ENCODE measurements at places on chromosomes 13 and 19.
A peak's percentile ranks its signal among the peaks of the same experiment; 100 is the strongest.

GRCh38 chr13:67650471-67650870, 420.3 kb upstream of the PCDH9 start:
- no peak for DNase-seq

GRCh38 chr19:31461814-31462539, 112.7 kb upstream of the TSHZ3 start:
- DNase-seq: no peak

DNA sequence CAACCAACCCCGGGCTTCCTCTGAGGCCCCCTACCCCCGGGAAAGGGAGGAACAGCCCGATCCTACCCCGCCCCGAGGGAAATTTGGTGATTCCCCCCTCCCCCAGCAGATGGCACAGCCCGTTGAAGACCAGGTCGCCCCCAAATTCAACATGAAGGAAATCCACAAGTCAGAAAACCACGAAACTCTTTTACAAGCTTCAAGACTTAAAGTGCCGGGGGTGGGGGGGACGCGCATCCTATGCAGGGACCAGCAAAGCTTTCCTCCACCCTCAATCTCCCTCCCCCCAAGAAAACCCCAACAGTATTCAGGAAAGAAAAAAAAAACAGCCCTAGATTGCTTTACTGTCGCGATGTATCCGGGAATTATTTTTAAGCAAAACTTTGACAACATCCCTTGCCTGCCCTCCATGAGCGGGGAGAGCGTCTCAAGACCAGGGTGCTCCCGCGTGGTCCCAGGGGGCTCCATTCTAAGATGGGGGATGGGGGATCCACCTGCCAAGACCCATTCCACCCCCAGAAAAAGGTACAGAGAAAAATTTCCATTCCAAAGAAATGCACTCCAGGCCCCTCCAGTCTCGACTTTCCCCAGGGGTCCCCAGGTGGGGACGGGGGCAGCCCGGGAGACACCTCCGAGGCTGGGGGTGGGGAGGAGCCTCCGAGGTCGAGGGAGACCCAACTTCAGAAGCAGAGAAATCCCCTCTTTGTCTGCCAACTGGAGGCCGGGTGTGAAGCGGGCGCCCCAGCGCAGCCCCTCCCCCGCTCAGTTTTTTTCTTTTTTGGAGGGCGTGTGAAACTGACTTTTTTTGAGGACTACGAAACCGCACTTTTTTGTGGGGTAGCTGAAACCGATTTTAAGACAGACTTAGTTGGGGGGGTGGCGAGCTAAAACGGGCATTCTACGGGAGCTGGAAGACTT, 1.5 kb downstream of the TCF3 start:
- peak; percentile 36 for DNase-seq

GRCh38 chr13:50226515-50227155, 211.4 kb downstream of the KCNRG start:
- DNase-seq: no peak

GRCh38 chr13:74795526-74795925, 661.3 kb upstream of the KLF12 start:
- no peak for DNase-seq

- DNase-seq: peak; percentile 13
Observed at GRCh38 chr13:99124794-99125316, 75.8 kb upstream of the UBAC2 start.

- DNase-seq: no peak
Observed at GRCh38 chr13:72973234-72973633, 85.6 kb upstream of the KLF5 start.

GRCh38 chr19:21308773-21309172, 20.4 kb downstream of the ZNF708 start:
- DNase-seq: no peak

DNA sequence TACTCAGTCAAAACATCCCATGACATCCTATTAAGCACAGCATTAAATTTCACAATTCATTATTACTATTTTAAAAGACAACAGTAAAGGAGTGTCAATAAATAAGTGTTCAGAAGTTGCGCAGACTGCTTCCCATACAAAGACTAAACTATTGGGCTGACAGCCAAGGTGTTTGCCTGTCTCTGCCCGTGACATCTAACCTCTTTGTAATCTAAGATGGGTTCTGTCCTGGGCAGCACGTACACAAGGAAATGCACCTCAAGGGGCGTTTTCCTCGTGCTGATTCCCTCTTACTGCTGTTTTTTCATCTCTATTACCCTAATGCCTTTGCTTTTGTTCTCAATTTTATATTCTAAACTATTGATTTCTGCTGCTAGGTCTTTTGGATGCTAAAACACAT, 216.3 kb downstream of the NHLRC3 start:
- no peak for DNase-seq

DNA sequence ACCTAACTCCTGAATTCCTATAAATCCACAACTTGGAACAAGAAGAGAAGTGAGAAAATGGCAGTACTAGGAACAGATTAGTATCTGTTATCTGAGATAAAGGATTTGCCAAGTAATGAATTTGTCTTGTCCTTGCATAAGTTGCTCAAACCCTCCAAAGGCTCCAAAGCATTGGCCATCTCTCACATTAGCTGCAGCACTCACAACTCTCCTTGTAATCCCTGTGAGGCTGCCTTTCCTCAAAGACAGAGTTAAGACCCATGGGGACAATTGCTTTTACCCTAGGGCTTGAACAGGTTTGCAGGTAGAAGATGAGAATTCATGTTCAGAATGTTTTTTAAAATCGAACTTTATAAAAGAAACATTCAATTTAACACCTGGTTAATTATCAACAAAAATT, 1702.2 kb downstream of the EFNB2 start:
- no peak for DNase-seq

GRCh38 chr13:31311921-31312320, 112.1 kb downstream of the B3GLCT start:
- DNase-seq: no peak

DNA sequence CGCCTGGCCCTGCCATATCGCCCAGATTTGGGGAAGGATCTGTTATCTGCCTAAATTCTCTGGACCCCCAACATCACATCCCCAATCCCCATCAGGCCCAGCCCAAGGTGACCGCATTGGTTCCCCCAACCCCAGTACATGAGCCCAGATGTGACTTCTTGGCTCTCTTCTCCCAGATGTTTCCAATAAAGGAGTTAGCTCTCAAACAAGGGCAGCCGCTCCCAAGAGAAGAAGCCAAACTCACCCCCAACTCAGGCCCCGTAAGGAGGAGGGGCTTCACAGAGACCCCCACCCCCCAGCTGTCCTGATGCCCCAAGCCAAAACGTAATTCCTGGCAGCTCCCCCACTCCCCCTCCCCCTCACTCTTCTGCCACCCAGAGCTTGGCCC, 6.9 kb downstream of the FBN3 start:
- no peak for DNase-seq

GRCh38 chr13:99528547-99528946, 27.3 kb downstream of the TM9SF2 start:
- DNase-seq: no peak

DNA sequence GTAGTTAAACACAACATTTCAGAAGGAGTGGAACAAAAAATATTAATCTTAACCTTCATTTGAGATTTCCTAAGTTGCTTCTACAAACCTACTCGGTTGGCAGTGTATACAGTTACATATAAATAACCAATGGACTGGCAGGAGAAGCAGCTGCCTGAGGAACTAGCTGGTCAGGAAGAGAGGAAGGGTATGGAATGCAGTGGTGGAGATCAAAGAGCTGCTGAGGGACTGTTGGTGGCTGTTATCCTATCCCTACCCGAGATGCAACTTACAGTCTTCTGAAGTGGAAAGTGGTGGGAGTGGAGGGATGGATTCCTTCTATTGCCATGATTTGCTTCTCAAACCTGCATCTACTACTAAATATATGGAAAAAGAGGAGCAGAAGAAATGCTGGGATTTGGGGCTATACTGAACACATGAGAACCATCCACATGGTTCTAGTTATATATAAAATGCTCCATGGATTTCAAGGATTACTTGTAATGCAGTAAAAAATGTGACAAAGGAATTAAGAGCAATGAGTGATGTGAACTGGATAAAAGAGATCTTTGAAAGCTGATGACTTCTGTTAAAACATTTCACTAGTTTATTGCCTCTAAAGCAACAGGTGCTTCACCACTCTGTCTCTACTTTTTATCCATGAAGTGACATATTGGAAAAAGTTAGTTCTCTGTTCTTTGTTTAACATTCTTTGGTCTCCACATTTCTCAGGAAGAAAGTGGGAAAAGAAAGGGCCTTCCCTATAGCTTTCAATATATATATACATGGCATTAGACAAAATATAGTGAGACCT, 29.9 kb downstream of the MICU2 start:
- no peak for DNase-seq

GRCh38 chr13:77611068-77611467, 75.6 kb downstream of the SCEL start:
- no peak for DNase-seq

GRCh38 chr19:10766671-10767201, 48.9 kb downstream of the DNM2 start:
- DNase-seq: no peak

DNA sequence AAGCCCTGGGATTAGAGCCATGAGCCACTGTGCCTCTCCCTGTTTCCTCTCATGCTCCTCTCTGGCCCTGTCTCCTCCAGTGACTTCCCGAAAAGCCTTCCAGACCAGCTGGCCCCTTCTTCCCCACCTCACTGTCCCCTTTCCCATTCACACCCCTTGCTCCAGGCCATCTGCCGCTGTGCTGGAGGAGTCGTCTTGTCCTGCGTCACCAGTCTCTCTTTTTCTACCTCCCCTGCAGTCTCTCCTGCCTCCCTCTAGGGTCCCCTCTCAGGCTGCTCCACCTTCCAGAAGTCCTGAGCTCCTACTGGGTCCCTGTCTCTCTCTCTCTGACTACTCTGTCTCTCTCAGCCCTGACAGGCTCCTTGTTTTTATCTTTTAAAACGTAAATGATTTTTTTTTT, 5.3 kb upstream of the FFAR1 start:
- DNase-seq: no peak

- DNase-seq: no peak
Observed at GRCh38 chr19:3456925-3457527, 23.3 kb downstream of the SMIM24 start.

DNA sequence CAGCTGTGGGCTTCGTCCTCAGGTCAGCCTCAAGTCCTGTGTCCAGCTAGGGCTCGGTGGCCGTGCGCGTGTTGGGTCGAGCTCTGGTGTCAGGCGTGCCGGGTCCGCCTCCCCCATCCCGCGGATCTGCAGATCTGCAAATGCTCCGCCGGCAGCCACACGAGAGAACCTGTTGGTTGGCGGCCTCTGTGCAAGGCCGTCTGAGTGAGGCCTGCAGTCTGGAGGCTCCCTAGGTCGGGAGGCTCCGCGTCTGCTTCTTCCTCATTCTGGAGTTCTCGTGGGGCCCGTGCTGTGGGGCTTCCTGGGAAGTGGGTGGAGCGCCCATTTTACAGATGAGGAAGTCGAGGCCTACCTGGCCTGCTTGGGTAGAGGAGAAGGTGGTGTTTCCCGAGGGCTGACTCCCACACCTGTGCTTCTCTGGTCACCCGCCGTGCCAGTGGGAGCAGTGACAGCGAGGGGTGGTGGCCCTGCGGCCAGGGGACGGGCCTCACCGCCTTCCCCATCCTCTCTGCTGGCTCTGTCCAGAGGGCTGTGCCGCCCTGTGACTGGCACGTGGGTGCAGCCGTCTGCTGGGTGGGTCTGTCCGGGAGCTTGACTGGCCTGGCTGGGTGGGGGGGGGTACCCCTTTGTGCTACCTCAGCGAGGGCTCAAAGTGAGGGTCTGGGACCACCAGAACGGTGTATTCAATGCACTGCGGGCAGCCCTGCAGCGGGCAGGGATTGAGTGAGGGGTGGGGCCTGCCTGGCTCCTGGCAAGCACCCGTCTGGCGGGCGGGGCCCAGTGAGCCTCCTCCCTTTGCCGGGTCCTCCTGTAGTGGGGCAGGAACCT, 3.3 kb downstream of the CSNK1G2 start:
- DNase-seq: no peak

DNA sequence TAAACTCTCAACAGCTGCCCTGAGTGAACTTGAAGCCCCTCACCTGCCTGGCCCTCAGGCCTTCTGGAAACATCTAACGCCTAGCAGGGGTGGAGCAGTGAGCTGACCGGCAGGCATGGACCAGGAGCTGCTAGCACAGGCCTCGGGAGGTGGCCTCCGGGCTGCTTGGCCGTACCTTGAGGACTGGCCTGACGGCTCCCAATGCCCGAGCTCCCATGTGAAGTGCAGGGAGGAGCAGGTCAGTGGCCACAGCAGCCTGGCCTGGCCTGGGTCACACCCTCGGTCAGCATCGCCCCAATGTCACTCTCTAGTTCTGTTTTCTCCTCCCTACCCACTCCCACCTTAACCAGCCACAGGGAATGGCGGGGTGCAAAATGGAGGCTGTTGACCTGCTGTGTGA, 19.0 kb downstream of the TSHZ3 start:
- DNase-seq: no peak

- no peak for DNase-seq
Observed at GRCh38 chr19:41893899-41894298, 10.9 kb downstream of the ARHGEF1 start.

- DNase-seq: no peak
Observed at GRCh38 chr13:112715210-112715609, 25.4 kb downstream of the ATP11A start.

DNA sequence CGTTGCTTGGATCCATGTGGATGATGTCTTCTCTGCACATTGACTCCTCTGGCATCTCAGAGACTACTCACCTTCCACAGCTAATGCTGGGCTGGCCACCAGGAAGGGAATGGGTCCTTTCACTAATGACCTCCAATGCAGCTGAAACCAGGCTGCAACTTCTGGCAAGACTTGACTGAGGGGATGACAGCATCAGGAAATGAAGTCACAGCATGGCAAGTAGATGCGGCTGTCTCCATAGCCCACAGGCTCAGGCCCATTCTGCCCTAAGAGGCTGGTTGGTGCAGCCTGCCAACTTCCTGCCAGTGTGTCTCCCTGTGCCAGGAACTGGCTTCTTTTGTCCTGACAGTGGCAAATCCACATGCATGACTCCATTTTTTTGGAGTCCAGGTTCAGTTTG, 467.3 kb downstream of the TSHZ3 start:
- DNase-seq: no peak

GRCh38 chr19:54616821-54617560, 13.3 kb upstream of the LILRB1 start:
- no peak for DNase-seq

DNA sequence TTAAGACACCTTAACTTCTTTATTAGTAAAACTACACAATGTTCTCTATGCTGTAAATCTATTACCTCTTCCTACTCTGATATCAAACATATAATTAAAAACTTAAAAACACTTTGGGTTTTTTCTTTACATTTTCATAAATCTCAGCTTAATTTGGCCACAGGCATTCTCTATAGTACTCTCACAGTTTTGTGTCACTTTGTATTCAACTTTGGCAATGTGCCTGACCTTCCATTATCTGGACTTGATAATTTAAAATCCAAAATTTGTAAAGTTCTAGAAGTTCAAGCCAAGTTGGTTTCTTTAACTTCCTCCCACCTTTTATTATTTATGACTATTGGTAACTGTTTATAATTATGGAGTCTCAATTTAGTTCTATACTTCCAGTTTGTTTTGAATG, 46.4 kb downstream of the VWA8 start:
- DNase-seq: no peak
